ENCODE measurements at places on chromosomes 16 and 17. TPM values are rescaled to one million over a fixed set of nuclear protein-coding genes. Genes with fewer than 3 reads are reported as not detected.

CA7 gene
- polyA plus RNA-seq = 0.16 TPM

CDT1 gene
- 16.6 TPM for polyA plus RNA-seq

DNA sequence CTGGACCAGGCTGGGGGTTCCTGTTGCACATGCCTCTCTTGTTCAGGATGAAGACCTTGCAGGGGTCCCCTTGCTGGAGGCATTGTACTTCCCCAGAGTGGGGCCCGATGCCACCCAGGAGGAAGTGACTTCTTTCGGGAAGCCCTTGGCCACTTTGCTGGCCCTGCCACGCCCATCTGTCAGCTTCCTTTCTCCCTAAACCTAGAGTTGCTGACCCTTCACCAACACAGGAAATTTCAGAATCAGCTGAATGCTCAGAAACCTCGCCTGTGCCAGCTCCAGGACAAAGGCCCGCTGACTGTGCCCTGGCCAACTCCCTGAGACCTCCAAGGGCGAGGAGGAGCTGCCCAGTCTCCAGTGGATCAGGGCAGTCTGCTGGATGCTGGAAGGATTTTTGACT is 26.7 kb downstream of the WNT9B start:
- no peak for DNase-seq

DNA sequence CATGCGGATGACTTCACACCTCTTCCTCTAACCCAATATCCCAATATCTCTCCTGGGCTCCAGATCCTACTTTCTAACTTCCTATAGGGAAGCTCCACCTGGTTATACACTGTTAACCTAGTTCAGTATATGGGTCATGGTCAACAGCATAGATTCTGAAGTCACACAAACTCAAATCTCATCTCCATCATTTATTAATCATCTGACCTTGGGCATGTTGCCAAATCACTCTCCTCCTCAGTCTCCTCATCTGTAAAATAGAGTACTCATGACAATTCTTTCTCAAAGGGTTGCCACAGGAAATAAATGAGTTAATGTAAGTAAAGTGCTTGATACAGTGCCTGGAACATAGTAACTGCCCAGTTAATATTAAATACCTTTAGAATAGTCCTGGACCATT is 593 bp upstream of the CD300E start:
- DNase-seq = no peak

CDH3 gene
- 62.2 TPM for polyA plus RNA-seq

Data from renal pelvis (tissue), 12 donors.